HFFc6 (cell line): ENCODE measurements at places on chromosomes 7 and 10.
A peak's percentile ranks its signal among the peaks of the same experiment; 100 is the strongest.

GRCh38 chr10:104306897-104307296 lies 31.4 kb downstream of the ITPRIP start:
- H3K36me3 ChIP-seq = peaks cover 45% of the 10 kb centered on the region
- H3K27me3 ChIP-seq = peaks cover 10% of the 10 kb centered on the region; the same call in 1 of the 2 replicates
- peak overlapping the region; percentile 59 for H3K27ac ChIP-seq

DNA sequence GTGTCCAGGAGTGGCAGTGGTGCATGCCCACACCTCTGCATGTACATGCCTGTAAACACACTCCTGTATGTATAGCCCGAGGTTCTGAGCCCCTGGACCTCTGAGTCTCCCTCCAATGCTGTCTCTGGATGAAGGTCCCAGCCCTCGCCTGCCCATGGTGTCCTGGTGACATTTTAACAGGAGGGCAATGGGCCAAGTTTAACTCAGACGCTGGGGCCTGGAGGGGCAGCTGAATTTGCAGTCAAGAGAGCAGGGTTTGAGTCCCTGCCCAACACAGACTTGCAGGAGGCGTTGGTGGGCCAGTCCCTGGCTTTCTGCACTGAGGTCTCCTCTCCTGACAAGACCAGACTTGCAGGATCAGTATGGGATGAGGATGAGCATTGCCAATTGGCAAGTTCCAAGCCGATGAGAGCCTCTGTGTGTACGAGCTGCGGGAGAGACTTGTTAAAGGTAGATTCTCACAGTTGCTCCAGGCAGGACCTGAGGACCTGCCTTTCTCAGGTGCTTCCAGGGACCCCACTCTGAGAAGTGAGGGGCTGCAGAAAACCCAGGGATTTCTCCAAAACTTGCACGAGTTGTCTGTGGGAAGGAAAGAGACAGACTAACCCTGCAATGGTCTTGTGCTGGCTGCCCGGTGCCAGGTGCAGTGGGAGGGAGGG lies 141.9 kb downstream of the ELFN1 start:
- no peak for DNase-seq
- no peaks in the 10 kb centered on the region for H3K36me3 ChIP-seq
- peaks cover 4% of the 10 kb centered on the region; the same call in 1 of the 2 replicates for H3K27me3 ChIP-seq
- no peak overlapping the region for H3K27ac ChIP-seq
- H3K4me3 ChIP-seq = no peak overlapping the region
- H3K4me1 ChIP-seq = peaks cover 6% of the 10 kb centered on the region; the same call in 1 of the 2 replicates

GRCh38 chr10:124300224-124300623 lies 118.5 kb downstream of the OAT start:
- no peaks in the 10 kb centered on the region; the same call in 1 of the 2 replicates for H3K4me1 ChIP-seq
- H3K27me3 ChIP-seq = peaks cover 26% of the 10 kb centered on the region
- no peak for DNase-seq
- H3K27ac ChIP-seq = no peak overlapping the region
- peaks cover 13% of the 10 kb centered on the region for H3K36me3 ChIP-seq

DNA sequence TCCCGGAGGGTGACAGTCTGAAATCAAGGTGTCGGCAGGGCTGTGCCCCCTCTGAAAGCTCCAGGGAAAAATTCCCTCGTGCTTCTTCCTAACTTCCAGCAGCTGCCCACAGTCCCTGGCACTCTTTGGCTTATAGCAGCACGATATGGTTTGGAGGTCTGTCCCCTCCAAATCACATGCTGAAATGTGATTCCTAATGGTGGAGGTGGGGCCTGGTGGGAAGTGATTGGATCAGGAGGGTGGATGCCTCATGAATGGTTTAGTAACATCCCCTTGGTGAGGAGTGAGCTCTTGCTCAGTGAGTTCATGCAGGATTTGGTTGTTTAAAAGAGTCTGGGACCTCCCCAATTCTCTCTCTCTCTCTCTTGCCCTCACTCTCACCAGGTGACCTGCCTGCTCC lies 51.1 kb downstream of the GPAM start:
- no peak for DNase-seq
- no peak overlapping the region for H3K4me3 ChIP-seq
- H3K27me3 ChIP-seq = peaks cover 20% of the 10 kb centered on the region

GRCh38 chr10:819326-819725 lies 112.2 kb downstream of the LARP4B start:
- peak; percentile 37 for DNase-seq
- peaks cover 28% of the 10 kb centered on the region for H3K4me1 ChIP-seq
- H3K27me3 ChIP-seq = peaks cover 8% of the 10 kb centered on the region
- peak overlapping the region; percentile 55; the same call in 1 of the 2 replicates for H3K27ac ChIP-seq
- peaks cover 57% of the 10 kb centered on the region for H3K36me3 ChIP-seq
- no peak overlapping the region for H3K4me3 ChIP-seq

DNA sequence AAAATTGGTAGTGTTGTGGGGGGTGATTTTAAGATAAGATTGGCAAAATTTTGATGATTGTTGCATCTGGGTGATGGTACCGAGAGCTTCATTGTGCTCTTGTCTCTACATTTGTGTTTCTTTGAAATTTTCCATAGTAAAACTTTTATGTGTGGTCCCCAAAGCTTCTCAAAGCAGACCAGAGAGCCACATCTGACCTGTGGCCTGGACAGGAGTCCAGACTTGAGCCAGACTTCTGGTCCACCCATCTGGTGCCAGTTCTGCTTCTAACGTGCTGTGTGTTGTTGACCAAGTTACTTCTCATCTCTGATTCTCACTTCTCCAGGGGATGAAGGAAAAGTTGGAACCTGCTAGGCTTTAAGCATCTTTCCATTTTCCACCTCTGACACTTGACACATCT lies 120.1 kb downstream of the C10orf105 start:
- no peak for DNase-seq
- H3K4me1 ChIP-seq = peaks cover 14% of the 10 kb centered on the region
- H3K36me3 ChIP-seq = no peaks in the 10 kb centered on the region
- peaks cover 17% of the 10 kb centered on the region for H3K27me3 ChIP-seq
- H3K4me3 ChIP-seq = no peak overlapping the region
- H3K27ac ChIP-seq = no peak overlapping the region

DNA sequence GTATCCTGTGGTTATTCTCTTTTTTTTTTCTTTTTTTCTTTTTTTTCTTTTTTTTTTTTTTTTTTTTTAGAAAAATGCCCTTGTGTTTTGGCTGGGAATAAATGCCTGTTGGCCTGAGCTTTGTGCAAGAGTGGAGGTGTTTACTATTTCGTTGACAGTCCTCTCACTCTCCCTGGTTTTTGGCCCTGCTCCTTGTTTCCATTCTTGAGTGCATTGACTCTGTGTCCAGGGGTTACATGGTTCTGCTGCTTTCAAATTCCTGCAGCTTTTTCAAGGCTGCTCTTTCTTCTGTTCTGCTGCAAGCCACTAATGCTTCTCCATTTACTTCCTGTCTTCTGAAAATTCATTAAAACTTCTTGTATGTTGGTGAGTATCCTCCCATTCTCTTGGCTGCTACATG lies 59.7 kb upstream of the TBX20 start:
- DNase-seq = no peak
- H3K27ac ChIP-seq = no peak overlapping the region
- H3K27me3 ChIP-seq = peaks cover 2% of the 10 kb centered on the region; the same call in 1 of the 2 replicates

DNA sequence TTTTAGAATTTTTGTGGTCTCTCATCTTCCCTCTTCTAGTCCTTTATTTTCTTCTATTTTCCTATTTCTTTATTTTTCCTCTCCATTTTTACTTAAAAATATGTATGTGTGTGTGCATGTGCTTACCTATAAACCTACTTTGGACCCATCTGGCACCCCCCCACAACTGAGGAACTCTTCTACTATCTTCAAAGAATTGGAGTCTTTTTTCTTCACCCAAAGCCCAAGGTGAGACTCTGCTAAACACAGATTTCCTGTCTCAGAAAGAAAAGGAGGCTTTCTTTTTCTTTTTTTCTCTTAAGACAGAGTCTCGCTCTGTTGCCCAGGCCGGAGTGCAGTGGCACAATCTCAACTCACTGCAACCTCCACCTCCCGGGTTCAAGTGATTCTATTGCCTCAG lies 24.2 kb downstream of the PRTFDC1 start:
- H3K4me1 ChIP-seq = peaks cover 20% of the 10 kb centered on the region; the same call in 1 of the 2 replicates
- H3K4me3 ChIP-seq = no peak overlapping the region
- peaks cover 30% of the 10 kb centered on the region for H3K36me3 ChIP-seq
- H3K27me3 ChIP-seq = peaks cover 3% of the 10 kb centered on the region

GRCh38 chr10:133335246-133336117 lies 1.2 kb downstream of the CALY start:
- H3K27me3 ChIP-seq = peaks cover 35% of the 10 kb centered on the region
- H3K27ac ChIP-seq = no peak overlapping the region
- no peak overlapping the region; the same call in 1 of the 2 replicates for H3K4me3 ChIP-seq
- H3K4me1 ChIP-seq = no peaks in the 10 kb centered on the region
- no peaks in the 10 kb centered on the region for H3K36me3 ChIP-seq

GRCh38 chr7:128148676-128149075 lies 92.4 kb upstream of the LEP start:
- H3K4me1 ChIP-seq = no peaks in the 10 kb centered on the region
- no peak overlapping the region for H3K27ac ChIP-seq
- no peak for DNase-seq

DNA sequence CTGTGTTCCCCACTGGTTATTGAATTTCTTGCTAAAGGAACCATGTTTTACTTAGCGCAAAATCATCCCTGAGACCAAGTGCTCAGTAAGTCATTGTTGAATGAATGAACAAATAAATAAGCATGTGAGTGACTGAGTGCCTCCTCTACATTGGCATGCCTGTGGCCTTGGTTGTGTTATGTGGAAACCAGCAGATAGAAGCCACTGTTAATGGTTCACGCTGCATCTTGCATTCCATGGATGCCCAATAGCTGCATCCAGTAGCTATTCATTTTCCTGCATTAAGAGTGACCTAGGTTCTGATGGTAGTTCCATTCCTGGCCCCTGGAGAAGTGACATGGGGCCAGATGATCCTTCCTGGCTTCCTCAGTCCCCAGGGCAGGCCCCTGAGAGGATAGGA lies 113.3 kb upstream of the BMPER start:
- peaks cover under 1% of the 10 kb centered on the region for H3K36me3 ChIP-seq
- no peaks in the 10 kb centered on the region for H3K4me1 ChIP-seq
- no peak for DNase-seq
- no peak overlapping the region for H3K27ac ChIP-seq

DNA sequence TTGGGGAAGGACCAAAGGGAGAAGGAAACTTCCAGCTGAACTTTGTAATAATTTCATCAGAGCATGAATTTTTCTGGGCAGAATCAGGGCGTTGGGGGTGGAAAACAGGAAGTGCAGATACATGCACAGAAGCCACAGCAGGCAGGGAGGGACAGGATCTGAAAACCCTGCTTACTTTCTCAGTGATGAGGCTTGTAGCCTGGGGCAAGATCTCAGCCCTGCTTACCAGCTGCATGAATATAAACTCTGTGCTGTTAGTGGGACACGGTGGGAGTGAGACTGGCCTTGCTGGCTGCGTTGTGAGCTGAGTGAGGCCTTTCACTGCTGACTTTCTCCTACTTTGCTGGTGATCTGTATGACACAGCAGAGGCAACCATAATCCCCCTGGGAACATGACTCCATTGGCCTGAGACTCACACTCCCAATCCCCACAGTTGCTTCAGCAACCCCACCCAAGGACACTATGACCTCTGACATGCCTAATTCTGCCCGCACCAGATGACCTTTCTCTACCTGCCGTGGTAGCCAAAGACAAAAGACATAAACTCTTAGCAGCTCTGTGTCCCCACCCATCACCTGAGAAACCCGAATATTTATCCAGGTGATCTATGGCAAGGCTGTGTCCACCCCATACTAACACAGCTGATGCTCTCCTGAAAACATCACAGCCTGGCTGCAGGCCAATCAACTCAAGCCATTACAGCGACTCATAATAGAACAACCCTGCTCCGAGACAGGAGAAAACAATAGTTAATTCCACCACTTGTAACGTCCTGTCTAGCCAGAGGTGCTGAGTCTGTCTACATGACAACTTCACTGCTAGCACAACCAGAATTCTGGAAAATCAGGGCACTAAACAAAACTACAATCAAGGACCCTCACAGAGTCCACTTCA lies 190.7 kb upstream of the CHRM2 start:
- 0 out of 2 replicates have a peak, but pooled peaks cover 2% of the 10 kb centered on the region for H3K36me3 ChIP-seq
- peak; percentile 73 for DNase-seq
- peak overlapping the region; percentile 84 for H3K27ac ChIP-seq
- H3K4me1 ChIP-seq = peaks cover 20% of the 10 kb centered on the region
- no peaks in the 10 kb centered on the region for H3K27me3 ChIP-seq

- DNase-seq = no peak
- no peaks in the 10 kb centered on the region; the same call in 1 of the 2 replicates for H3K27me3 ChIP-seq
- no peak overlapping the region for H3K4me3 ChIP-seq
- H3K4me1 ChIP-seq = peaks cover 27% of the 10 kb centered on the region
- no peaks in the 10 kb centered on the region for H3K36me3 ChIP-seq
- H3K27ac ChIP-seq = no peak overlapping the region
These were observed 942.9 kb downstream of the NRG3 start for GRCh38 chr10:82817676-82818422.

DNA sequence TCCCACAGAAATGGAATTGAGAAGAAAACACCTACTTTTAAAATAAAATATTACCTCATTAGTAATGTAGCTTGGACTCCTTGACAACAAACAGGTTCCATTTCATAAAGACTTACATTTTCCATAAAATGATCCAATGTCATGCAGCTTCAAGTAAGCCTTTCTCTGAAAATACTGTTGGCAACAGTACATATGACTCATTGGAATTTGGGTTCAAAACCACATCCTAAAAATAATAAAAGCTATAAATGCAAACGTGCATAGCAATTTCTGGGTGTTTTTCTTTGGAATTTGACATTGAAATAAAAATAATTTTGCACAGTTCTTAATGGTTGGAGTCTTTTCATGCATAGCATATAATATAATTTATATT lies 47.9 kb downstream of the FHIP2A start:
- peaks cover 33% of the 10 kb centered on the region for H3K36me3 ChIP-seq
- DNase-seq = peak; percentile 73
- no peaks in the 10 kb centered on the region for H3K27me3 ChIP-seq
- peak overlapping the region; percentile 70 for H3K27ac ChIP-seq
- H3K4me1 ChIP-seq = peaks cover 73% of the 10 kb centered on the region

DNA sequence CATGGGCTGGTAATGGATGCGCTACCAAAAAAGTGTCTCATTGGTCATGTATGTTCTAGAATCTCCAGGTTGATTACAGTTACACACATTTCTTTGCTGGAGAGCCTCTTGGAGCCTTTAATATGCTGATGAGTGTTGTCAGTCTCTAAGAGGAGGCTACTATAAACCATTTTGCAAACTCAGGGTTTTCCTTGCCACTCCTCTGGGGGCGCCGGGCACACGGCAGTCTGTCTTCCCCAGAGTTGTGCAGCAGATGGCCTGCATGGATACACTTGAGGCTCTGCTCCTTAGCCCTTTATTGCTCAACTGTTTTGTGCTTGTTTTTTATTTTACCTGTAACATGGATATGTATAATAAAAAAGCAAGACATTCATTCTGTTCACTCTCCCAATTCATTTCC lies 196.5 kb downstream of the ACTR3B start:
- H3K4me1 ChIP-seq = no peaks in the 10 kb centered on the region
- peaks cover 3% of the 10 kb centered on the region for H3K27me3 ChIP-seq
- H3K4me3 ChIP-seq = no peak overlapping the region

GRCh38 chr10:119769886-119770285 lies 44.0 kb downstream of the INPP5F start:
- H3K27me3 ChIP-seq = no peaks in the 10 kb centered on the region
- H3K36me3 ChIP-seq = peaks cover 5% of the 10 kb centered on the region; the same call in 1 of the 2 replicates
- DNase-seq = peak; percentile 87
- peak overlapping the region; percentile 78 for H3K27ac ChIP-seq
- H3K4me3 ChIP-seq = peak overlapping the region; percentile 73
